ENCODE measurements at places on chromosomes 3 and 15. TPM values are rescaled to one million over a fixed set of nuclear protein-coding genes. Genes with fewer than 3 reads are reported as not detected.

- no peaks in the 10 kb centered on the region for H3K4me1 ChIP-seq
- H3K4me3 ChIP-seq: no peak overlapping the region
- no peak for DNase-seq
- no peaks in the 10 kb centered on the region for H3K27me3 ChIP-seq
- no peak overlapping the region for H3K27ac ChIP-seq
- no peaks in the 10 kb centered on the region for H3K36me3 ChIP-seq
These were observed 116.9 kb upstream of the RAP2B start for GRCh38 chr3:153045150-153045549.

- H3K27me3 ChIP-seq: no peaks in the 10 kb centered on the region
- H3K4me3 ChIP-seq: no peak overlapping the region
- H3K4me1 ChIP-seq: peaks cover 5% of the 10 kb centered on the region
These were observed 124.7 kb upstream of the RAD18 start for GRCh38 chr3:9087831-9088413.

GRCh38 chr15:87207990-87208580 is 1048.5 kb downstream of the NTRK3 start:
- DNase-seq: no peak
- no peak overlapping the region for H3K4me3 ChIP-seq
- no peaks in the 10 kb centered on the region for H3K36me3 ChIP-seq
- H3K27ac ChIP-seq: no peak overlapping the region

DNA sequence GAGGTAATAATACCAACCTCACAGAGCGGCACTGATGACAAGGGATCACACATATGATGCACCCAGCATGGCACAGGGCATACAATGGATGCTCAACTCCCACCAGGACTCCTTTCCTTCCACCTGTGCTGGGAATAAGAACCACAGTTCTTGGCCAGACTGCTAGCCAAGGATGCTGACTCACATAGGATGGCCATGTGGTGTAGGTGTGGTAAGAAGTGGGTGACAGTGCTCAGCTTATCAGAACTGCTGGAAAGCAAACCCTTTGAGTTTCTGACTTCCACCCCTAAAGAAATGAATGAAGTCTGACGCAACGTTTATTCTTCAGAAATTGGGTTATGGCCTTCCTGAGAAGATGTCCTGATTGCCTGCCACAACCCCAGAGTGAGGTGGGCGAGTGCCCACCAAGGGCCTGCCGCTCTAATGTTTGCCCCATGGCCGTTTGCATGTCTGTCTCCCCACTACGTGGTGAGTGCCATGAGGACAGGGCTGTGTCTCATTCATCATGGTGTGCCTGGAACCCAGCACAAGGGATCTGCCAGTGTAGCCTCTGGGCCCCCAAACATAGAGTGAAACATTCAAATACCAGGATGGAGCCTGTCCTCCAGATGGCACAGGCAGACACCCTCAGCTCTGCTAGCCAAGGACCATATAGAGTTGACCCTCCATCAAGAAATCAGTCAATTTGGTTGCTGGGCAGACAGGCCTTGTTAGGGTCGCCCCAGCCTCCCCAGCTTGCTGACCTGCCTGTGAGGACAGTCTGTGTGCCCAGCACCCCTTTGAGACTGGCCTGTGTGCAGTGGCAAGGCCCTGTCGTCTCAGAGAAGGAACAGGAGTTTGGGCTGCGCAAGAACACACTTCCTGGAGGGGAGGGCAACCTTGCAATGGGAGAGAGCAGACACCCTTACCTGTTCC is 57.6 kb upstream of the SLCO2A1 start:
- no peaks in the 10 kb centered on the region for H3K36me3 ChIP-seq
- no peak for DNase-seq
- no peak overlapping the region for H3K27ac ChIP-seq
- H3K4me3 ChIP-seq: no peak overlapping the region
- H3K4me1 ChIP-seq: no peaks in the 10 kb centered on the region

- no peak for DNase-seq
- no peaks in the 10 kb centered on the region for H3K27me3 ChIP-seq
- H3K27ac ChIP-seq: no peak overlapping the region
- no peaks in the 10 kb centered on the region for H3K36me3 ChIP-seq
- no peak overlapping the region for H3K4me3 ChIP-seq
These were observed 130.6 kb downstream of the CCNL1 start for GRCh38 chr3:157029365-157029790.

GRCh38 chr15:98326804-98327203 is 321.5 kb upstream of the IGF1R start:
- no peak overlapping the region for H3K4me3 ChIP-seq
- no peak for DNase-seq
- H3K4me1 ChIP-seq: no peaks in the 10 kb centered on the region
- H3K27me3 ChIP-seq: no peaks in the 10 kb centered on the region
- H3K36me3 ChIP-seq: no peaks in the 10 kb centered on the region

DNA sequence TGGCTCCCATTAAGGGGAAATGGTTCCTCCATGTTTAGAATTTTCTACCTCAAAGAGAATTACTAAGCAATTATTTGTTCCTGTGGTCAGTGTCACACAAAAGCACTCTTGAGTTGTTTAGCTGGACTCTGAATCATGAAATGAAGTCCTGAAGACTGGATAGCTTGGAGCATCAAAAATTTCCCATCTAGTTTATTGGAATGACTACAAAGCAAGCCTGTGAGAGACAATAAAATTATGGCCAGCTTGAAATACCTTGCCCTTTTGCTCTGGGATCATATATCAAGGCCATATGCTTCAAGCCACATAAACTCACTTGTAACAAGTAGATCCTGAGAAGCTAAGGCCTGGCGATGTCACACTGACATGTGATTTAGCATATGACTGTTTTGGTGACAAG is 292.3 kb downstream of the TIGIT start:
- no peak for DNase-seq
- no peak overlapping the region for H3K4me3 ChIP-seq
- H3K27me3 ChIP-seq: no peaks in the 10 kb centered on the region
- no peaks in the 10 kb centered on the region for H3K36me3 ChIP-seq
- H3K4me1 ChIP-seq: no peaks in the 10 kb centered on the region
- no peak overlapping the region for H3K27ac ChIP-seq

DNA sequence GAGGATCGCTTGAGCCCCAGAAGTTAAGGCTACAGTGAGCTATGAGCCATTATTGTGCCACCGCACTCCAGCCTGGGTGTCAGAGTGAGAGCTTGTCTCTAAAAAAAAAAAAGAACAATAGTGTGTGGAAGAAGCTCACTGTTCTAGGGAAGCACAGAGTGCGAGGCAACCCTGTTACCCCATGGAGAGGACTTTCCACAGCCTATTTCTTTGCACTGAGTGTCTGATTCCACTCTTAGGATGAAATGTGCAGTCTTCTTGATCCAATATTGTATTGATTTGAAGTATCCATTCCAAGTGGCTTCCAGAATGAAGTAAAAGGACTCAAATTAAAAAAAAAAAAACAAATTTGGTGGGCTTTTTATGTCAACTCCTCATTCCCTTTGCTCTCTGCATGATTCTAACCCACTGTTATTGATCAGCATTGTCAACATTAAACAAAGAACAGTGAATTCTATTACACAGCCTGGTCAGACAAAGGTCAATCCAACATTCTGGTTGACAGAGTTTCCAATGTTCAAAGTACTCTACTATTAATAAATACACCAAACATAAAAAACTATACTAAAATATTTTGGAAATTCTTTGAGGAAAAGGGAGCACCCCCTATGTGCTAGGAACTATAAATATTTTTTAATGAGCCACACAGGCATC is 150.2 kb upstream of the PTPRG start:
- H3K36me3 ChIP-seq: no peaks in the 10 kb centered on the region
- DNase-seq: no peak
- no peak overlapping the region for H3K27ac ChIP-seq
- no peaks in the 10 kb centered on the region for H3K4me1 ChIP-seq
- no peak overlapping the region for H3K4me3 ChIP-seq

GRCh38 chr15:45181491-45182285 is 6.1 kb downstream of the SHF start:
- peaks cover 1% of the 10 kb centered on the region for H3K4me1 ChIP-seq
- H3K4me3 ChIP-seq: no peak overlapping the region
- H3K27ac ChIP-seq: no peak overlapping the region
- no peaks in the 10 kb centered on the region for H3K27me3 ChIP-seq

DNA sequence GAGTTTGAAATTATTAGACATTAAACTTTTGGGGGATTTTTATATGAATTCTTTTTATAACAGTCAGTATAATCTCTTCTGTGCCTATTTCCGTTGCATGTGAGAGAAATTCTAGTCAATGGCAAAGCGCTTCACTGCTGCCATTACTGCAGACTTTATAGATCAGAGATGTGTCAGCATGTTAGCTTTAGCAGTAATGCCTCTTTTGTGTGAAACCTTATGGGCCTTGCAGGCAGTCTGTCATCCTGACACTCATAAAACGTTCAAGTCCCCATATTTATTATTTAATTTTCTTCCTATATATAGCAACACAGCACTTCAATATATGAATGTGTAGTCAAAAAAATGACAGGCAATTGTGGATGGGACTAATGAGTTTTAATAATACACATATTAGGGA is 191.0 kb downstream of the NLGN1 start:
- no peaks in the 10 kb centered on the region for H3K4me1 ChIP-seq
- DNase-seq: no peak
- no peaks in the 10 kb centered on the region for H3K36me3 ChIP-seq
- H3K27me3 ChIP-seq: no peaks in the 10 kb centered on the region
- no peak overlapping the region for H3K4me3 ChIP-seq
- H3K27ac ChIP-seq: no peak overlapping the region

GRCh38 chr3:61429106-61429505 is 132.3 kb upstream of the PTPRG start:
- no peaks in the 10 kb centered on the region for H3K4me1 ChIP-seq
- DNase-seq: no peak
- no peaks in the 10 kb centered on the region for H3K27me3 ChIP-seq
- H3K4me3 ChIP-seq: no peak overlapping the region

- H3K36me3 ChIP-seq: no peaks in the 10 kb centered on the region
- H3K27me3 ChIP-seq: no peaks in the 10 kb centered on the region
- no peak overlapping the region for H3K4me3 ChIP-seq
- no peak for DNase-seq
- no peak overlapping the region for H3K27ac ChIP-seq
These were observed 73.4 kb downstream of the NPAP1 start for GRCh38 chr15:24748812-24749439.

DNAH1 gene
- 24.1 TPM for total RNA-seq

RARB gene
- total RNA-seq: 5.9 TPM

SLCO3A1 gene
- total RNA-seq: 60.7 TPM

GHSR gene
- total RNA-seq: not detected

ZSCAN2 gene
- 4.1 TPM for total RNA-seq

PYGO1 gene
- 10.9 TPM for total RNA-seq

Measured in aorta (tissue), 5 donors.